Myocyte (in vitro differentiated cells): ENCODE measurements at places on chromosomes 2 and 18. TPM values are rescaled to one million over a fixed set of nuclear protein-coding genes. Genes with fewer than 3 reads are reported as not detected.

ZNG1B gene
- total RNA-seq: 47.7 and 50.5 TPM in 2 replicates

ABCG8 gene
- total RNA-seq: not detected in 2 replicates

MYCN gene
- not detected in 2 replicates for total RNA-seq

TLX2 gene
- 0.13 TPM in 1 of 2 replicates, not detected in the other for total RNA-seq

FTCDNL1 gene
- 0.80 and 2.8 TPM in 2 replicates for total RNA-seq

TBC1D8 gene
- 14.7 and 18.6 TPM in 2 replicates for total RNA-seq

KATNAL2 gene
- total RNA-seq: 10.4 and 13.9 TPM in 2 replicates

LIPG gene
- 3.0 TPM in 2 replicates for total RNA-seq

ALPP gene
- not detected in 2 replicates for total RNA-seq

MC4R gene
- not detected in 2 replicates for total RNA-seq

DUSP19 gene
- 5.3 and 5.9 TPM in 2 replicates for total RNA-seq

PAIP2B gene
- 0.78 and 0.83 TPM in 2 replicates for total RNA-seq

REG1A gene
- not detected in 2 replicates for total RNA-seq

TMEM169 gene
- total RNA-seq: 13.8 and 19.4 TPM in 2 replicates

ING5 gene
- total RNA-seq: 18.7 and 21.4 TPM in 2 replicates

CYBRD1 gene
- total RNA-seq: 163 and 175 TPM in 2 replicates

RIT2 gene
- not detected in 2 replicates for total RNA-seq

NETO1 gene
- total RNA-seq: not detected in 2 replicates
